ENCODE measurements at places on chromosomes 7 and 10. TPM values are rescaled to one million over a fixed set of nuclear protein-coding genes. Genes with fewer than 3 reads are reported as not detected.

The CHRM2 gene
- not detected for total RNA-seq

The CCZ1 gene
- total RNA-seq = 144 TPM

GRCh38 chr10:126001576-126001975 is 105.2 kb downstream of the FANK1 start:
- no peak for DNase-seq

- no peak for DNase-seq
Observed at GRCh38 chr10:31751051-31751737, 177.4 kb downstream of the ARHGAP12 start.

DNA sequence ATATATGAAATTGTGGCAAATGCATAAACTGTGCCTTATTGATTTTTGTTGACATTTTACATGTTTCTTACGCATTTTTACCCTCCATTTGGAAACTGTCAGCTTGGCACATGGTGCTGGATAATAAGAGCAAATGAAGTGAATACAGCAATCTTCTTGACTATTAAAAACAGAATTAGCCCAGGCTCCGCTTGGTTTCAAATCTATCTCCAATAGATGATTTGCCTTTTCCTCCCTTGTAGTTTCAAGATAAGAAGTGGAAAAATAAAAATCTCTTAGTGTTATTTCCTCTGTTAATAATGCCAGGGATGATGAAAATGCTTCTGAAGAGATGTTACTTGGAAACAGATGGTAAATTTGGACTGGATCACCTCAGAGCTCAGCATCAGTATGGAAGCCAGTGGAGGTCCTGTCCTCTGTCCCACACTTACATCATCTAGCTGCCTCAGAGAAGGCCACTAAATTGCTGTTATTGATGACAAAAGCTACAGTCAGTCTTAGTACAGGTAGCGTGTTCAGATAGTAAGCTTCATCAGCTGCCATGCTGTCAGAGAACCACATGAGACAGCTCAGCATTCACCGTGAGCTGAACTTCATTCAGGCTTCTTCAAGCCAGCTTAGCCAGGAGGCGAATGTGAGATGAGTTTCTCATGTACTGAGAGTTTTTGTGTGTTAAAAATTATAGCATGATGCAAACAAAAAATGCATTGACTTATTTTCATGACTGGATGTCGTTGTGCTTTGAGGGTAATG is 246.8 kb downstream of the CELF2 start:
- no peak for DNase-seq

DNA sequence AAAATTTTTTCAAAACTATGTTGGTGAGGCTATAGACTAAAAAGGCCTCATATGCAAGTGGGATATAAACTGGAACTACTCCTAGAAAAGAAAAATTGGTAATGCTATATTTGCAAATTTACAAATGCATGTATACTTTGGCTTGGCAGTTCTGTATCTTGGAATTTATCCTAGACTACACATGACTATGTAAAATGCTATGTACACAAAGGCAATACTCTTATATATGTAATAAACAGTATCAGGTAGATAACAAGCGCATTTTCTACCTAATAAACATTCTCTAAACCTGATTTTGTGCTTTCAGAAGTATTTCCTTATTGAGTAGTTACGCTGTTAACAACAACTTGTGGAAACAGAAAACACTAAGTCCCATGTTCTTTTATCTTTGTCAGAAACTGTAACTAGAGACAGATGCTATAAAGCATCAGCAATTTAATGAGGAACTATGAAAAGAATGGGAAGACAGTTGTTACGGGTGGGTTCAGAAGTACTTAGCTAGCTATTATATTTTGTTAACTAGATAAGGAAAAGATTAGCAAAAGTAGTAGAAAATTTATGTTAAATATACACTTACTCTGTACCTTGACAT is 107.8 kb downstream of the ARHGAP12 start:
- no peak for DNase-seq

- no peak for DNase-seq
Observed at GRCh38 chr7:151877911-151878835, 1.3 kb upstream of the PRKAG2 start.

- no peak for DNase-seq
Observed at GRCh38 chr7:67573639-67574038, 577.0 kb downstream of the TYW1 start.

DNA sequence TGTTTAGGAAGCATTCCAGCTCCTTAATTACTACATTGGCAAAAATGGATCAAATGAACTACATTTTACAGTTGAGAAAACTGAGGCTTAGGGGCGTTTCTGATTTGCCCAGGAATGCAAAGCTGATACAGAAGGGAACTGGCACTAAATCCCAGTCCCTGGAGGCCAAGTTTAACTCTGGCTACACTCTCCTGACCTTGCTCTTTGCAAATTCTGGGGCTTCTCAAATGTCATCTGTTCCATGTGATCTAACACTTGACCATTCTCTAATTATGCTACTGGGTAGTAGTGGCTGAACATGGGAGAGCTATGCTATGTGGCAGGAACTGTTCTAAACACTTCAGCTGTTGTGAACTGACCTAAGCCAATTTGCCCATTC is 11.3 kb upstream of the HABP2 start:
- no peak for DNase-seq

Data from Calu3 (cell line).